ENCODE measurements at places on chromosomes 5 and 9.

DNA sequence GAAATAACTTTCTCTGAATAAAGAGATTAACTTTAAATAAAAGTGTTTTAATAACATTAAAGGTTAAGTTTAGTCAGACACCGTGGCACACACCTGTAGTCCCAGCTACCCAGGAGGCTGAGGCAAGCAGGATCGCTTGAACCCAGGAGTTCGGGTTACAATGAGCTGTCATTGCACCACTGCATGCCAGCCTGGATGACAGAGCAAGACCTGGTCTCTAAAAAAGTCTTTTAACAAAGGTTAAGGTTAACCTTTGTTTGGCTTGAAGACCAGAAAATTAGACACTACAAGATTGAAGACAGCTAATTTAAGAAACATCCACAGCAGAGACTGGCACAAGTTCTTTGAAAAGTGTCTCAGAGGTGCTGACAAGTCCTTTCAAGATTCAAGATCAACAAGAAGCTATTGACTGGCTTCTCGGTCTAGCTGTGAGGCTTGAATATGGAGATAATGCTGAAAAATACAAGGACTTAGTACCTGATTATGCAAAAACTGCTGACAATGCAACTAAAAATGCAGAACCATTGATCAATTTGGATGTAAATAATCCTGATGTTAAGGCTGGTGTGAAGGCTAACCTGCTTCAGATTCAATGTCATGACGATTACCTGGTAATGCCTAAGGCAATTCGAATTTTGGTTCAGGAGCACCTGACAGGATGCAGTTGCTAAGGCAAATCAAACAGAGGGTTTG, 48.8 kb downstream of the FAM81B start:
- DNase-seq = no peak

GRCh38 chr5:39024884-39025283, 49.3 kb downstream of the RICTOR start:
- no peak for DNase-seq

- DNase-seq = no peak
These were observed 1.3 kb upstream of the SUSD3 start for GRCh38 chr9:93057042-93057702.

DNA sequence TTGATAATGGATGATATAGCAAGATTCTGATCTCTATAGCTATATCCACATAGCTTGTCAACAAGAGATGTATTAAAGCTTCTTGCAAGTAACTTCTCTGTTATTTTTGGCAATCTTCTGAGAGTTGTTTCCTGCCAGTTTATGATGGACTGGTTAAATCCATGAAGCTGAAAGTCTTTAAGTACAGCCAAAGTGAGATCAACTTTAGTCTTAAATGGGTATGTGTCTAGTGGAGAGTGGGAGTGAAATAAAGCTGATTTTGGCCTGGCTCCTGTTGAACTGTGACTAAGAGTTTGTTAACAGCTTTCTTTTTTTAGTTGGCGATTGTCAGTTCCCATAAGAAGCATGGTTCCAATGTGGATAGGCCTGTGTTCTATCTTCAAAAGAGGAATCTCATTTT, 350.9 kb upstream of the PCSK5 start:
- DNase-seq = no peak

DNA sequence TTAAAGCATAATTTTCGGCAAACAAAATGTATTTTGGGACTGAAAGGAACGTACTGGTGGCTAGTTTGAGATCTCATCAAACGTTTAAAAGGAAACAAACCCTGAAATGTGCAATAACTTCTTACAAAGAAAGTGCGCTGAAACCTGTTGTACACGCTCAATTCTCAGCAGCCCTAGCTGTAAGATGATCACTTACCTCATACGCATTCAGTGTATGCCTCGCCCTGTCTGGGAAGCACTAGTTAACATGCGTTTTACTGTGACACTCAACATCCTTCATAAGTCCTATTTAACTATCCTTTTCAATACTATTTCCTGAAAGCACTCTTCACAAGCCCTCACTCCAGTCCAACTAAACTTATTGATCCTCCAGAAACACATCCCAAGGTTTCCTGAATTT, 485.0 kb upstream of the EDIL3 start:
- DNase-seq = no peak

GRCh38 chr9:98132806-98133631, 14.0 kb upstream of the TRIM14 start:
- DNase-seq = no peak

DNA sequence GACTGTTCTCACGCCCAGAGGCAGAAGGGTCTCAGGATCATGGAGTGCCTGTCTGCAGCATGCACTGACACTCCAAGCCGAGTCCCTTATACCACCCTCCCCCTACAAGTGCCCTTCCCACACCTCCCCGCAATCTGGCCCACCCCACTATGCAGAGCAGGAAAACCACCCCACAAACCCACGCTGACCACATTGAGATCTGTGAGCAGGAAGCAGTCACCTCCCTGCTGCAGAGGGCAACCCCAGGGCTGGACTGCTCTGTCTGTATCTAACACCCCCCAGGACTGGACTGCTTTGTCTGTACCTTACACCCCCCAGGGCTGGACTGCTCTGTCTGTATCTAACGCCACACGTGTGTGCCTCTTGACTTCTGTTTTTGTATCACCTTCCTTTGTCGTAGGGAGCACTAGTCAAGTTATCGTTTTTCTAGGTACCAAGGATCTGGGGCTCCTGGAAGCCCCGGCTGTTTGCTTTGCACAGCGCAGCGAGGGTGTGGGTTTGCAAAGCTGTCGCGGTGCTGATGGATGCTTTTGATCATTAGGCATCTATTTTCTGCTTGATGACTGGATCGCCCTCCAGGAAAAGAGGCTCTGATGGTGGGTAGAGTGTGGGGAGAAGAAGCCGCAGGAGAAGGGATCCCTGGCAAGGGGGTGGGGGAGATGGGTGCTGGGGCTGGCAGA, 21.5 kb downstream of the OLFM1 start:
- DNase-seq = no peak

DNA sequence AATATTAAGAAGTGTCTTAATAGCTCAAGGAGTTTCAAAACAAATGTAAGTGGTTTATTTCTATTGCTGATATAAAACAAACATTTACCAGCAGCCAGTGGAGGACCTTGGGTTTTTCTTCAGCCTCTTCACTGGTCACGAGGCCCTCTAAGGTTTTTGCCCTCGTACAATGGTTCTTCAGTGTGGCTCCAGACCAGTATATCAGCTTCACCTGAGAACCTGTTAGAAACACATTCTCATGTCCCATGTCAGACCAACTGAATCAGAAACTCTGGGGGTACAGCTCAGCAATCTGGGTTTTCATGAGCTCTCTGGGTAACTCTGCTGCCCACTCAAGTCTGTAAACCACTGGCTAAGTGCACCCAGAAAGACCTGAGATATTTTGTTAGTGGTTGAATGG, 12.9 kb downstream of the WWC1 start:
- no peak for DNase-seq

DNA sequence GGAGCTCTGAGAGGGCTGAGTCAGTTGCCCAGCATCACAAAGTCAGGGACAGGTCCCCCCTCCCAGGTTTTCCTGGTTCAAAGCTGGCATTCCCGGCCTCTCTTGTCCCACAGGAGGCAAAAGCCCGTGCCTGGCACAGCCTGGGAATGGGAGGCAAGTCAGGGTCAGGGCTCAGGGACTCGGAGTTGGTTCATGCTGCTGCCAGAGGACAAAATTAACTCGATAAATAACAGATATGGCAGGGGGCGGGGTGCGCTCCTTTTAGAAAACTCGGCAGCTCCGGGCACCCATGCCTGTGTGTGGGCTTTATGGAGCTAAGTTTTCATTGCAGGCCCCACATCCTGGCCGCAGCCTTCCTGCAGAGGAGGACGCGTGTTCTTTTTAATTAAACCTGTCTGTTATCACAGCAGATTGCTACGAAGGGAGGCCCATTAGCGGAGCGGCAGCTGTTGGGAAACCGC, 62.8 kb upstream of the LMX1B start:
- DNase-seq = no peak

DNA sequence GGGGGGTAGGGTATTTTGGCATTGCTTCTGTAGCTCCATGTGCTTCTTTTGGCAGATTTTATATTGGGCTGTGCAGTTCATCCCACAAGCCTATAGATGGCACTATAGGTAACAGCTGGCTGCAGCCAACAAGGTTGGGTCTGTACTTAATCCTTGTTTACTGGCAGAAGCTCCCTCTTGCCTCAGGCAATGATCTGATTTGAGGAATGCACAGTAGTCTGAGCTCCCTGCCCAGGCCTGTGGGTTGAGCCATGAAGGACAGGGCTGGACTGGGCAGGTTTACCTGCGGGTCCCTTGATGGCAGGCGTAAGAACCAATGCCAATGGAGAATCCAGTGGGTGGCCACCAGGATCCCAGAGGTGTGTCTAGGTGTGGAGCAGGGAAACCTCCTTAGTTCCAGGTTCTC, 11.7 kb upstream of the OR1J2 start:
- no peak for DNase-seq

- DNase-seq = no peak
These were observed 31.2 kb upstream of the SLC28A3 start for GRCh38 chr9:84371737-84372136.

- DNase-seq = no peak
These were observed 11.8 kb upstream of the SEMA5A start for GRCh38 chr5:9557696-9558095.

DNA sequence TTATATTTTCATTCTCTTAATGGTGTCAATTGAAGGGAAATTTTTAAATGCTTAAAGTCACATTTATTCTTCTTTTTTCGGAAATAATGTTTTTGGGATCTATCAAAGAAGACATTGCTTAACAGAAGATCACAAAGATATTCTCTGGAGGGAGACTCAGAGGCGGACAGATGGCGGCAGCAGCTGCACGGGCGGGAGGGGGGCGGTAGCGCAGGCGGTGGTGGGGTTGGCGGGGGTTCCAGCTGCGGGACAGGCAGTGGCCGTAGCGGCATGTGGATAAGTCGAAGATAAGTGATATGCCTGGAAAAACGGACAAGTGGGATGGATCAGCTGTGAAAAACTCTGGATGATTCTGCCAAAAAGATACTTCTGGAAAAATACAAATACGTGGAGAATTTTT, 31.6 kb upstream of the ZDHHC11B start:
- no peak for DNase-seq

GRCh38 chr9:78668148-78668832, 371.4 kb downstream of the PSAT1 start:
- no peak for DNase-seq

- no peak for DNase-seq
These were observed 452.1 kb downstream of the TUSC1 start for GRCh38 chr9:25225938-25226760.

GRCh38 chr5:174082286-174082685, 36.8 kb downstream of the NSG2 start:
- no peak for DNase-seq

DNA sequence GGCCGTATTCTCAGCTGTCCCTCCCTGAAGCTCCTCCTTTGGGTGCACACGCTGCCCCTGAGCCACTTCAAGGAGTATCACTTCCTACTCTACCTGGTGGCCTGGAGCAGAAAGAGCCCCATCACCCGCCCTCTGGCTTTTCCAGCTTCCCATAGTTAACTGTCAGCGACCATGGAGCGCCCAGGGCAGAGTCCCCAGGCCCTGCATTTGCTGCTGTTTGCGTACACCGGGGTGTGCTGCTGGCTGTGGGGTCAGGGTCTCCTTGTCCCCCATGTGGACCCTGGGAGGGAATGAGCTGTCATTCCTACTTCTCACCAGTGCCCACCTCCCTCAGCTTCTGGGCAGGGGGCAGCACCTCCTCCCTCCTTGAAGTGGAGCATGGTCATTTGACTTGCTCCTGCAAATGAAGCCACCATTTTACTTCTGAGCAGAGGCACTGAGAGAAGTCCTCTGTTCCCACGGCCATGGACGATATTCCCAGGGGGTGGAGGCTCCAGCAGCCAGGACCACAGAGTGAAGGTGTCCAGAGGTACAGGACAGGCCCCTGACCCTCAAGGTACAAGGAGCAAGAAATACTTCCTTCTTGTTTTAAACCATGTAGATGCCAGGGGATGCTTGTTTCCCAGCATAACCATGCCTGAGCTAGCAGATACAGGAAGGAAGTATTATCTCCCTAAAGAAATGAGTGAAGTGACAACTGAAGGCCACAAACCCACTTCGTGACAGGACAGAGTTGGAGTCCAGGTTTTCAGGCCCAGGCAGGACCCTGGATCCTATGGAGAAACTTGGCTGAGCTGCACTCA, 40.6 kb upstream of the COL5A1 start:
- DNase-seq = no peak

GRCh38 chr5:110161162-110161561, 471.4 kb downstream of the MAN2A1 start:
- DNase-seq = no peak

All from T-helper 2 cell (primary cell).